ENCODE measurements at places on chromosomes 2 and 18.
A peak's percentile ranks its signal among the peaks of the same experiment; 100 is the strongest.

GRCh38 chr18:13522256-13522655 is 204.1 kb downstream of the FAM210A start:
- no peak for DNase-seq

DNA sequence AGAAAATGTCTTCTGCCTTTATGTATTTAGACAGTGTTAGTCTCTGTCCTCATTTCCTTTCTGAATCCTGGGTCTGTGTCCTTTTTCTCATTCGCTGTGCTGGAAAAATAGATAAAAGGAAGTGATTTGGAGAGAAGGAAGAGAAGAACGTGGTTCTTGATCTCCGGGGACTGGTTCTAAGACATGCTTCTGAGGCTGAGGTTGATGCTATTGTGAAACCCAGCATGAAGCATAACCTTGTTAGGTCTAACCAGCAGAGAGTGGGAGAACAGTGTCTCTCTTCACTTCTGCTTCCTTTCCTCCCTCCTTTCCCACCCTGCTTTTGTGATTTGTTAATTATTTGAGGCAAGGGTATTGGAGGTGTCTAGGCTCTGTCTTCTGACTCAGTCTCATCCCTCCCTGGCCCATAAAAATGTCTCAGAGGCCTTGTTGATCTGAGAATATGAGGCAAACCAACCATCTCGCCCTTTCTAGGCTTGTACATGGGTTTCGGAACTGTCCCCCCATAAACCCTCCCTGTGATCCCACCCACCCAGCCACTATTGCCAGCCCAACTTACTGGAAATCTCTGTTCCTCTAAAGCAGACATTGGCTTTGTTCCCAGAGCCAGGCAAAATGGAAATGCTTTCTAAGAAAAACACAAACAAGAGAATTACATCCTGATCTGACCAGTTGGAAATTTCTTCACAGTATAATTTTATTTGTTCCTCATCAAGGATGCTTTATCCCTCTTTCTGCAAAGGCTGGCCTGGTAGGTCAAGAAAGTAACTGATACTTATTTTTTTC is 360.6 kb upstream of the TNP1 start:
- no peak for DNase-seq

GRCh38 chr2:230919681-230920080 is 5.4 kb downstream of the GPR55 start:
- DNase-seq, result no peak

- DNase-seq, result no peak
Observed at GRCh38 chr2:164933671-164934189, 21.6 kb downstream of the SLC38A11 start.

- no peak for DNase-seq
Observed at GRCh38 chr18:23776306-23776705, 87.1 kb downstream of the LAMA3 start.

- DNase-seq, result no peak
Observed at GRCh38 chr2:191150230-191150599, 579 bp downstream of the STAT4 start.

GRCh38 chr2:196891136-196891535 is 35.4 kb downstream of the PGAP1 start:
- no peak for DNase-seq

- no peak for DNase-seq
Observed at GRCh38 chr2:21175895-21176646, 52.3 kb downstream of the TDRD15 start.

- DNase-seq, result no peak
Observed at GRCh38 chr2:104768694-104769093, 85.2 kb upstream of the POU3F3 start.

DNA sequence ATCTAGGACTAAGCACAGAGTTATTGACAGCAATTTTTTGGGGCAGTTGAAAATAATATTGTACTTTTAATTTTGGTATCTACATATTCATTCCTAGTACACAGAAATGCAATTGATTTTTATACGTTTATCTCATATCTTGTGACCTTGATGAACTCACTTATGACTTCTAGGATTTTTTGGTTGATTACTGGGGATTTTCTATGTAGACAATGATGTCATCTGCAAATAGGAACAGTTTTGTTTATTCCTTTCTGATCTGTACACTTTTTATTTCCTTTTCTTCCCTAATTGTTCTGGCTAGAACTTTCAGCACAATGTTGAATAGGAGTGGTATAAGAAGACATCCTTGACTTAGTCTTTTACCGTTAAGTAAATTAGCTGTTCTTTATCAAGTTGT is 143.5 kb upstream of the PGAP1 start:
- DNase-seq, result no peak

GRCh38 chr2:150129921-150130575 is 357.4 kb downstream of the RND3 start:
- DNase-seq, result no peak

GRCh38 chr18:37567994-37568359 is 2.4 kb upstream of the CELF4 start:
- no peak for DNase-seq

- DNase-seq, result no peak
Observed at GRCh38 chr2:162253435-162253834, 10.2 kb upstream of the FAP start.

DNA sequence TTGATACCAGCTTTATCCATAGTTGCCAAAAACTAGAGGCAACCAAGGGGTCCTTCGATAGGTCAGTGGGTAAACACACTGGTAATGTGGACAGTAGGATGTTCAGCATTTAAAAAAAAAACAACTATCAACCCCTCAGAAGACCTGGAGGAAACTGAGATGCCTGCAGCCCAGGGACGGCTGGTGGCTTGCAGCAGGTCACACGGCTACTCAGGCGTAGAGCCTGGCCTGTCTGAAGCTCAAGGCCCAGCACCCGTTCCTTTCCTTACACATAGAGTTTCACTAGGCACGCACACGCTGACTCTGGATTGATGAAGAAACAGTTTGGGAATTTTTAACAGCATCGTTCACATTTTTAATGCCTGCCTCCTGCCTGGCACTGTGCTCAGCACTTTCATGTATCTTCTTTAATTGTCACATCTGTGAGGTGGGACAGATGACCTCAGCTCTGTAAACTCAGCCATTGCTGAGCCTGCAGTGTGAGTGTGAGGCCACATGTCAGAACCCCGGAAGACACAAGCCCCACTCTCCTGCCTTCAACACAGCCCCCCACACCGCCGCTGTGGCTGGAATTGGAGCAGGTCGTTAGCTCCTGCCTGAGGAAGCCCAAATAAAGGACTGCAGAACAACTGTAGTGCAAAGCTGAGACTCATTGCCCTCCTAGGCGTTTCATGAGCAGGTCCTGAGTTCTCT is 40.7 kb downstream of the TRAPPC12 start:
- DNase-seq, result no peak

GRCh38 chr2:72191441-72191840 is 43.8 kb upstream of the CYP26B1 start:
- DNase-seq, result no peak

- DNase-seq, result no peak
Observed at GRCh38 chr2:217960351-217960750, 42.4 kb downstream of the TNS1 start.

DNA sequence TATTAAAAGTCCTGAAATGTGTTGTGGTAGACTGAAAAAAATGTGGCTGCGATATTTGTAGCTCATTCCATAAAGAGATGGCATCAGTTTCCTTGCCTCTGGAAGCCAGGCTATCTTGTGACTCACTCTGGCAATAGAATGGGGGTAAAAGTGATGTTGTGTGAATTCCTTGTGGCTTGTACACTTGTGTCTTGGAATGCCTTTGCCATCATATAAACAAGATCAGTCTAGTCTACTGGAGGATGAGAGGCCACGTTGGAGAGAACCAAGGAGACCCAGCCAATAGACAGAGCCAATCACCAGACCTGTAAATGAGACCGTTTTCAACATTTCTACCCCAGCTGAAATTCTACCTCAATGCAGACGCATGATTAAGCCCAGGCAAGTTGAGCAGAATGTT is 254.1 kb downstream of the TRIB2 start:
- DNase-seq, result no peak

GRCh38 chr2:68645523-68645922 is 2.1 kb downstream of the PROKR1 start:
- no peak for DNase-seq

DNA sequence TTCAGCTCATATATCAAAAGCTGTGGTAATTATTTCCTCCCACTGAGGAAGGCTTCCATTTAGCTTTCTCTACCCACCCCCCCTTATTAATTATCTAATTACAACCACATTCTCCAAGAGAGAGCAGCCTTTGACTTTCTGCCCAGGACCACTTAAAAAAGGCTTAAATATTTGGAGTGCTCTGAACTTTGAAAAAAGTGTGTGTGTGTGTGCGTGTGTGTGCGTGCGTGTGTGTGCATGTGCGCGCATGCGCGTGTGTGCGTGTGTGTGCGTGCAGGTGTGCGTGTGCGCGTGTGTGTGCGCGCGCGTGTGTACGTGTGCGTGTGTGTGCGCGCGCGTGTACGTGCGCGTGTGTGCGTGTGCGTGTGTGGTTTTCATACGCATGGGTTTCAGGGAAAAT is 57.8 kb downstream of the TWIST2 start:
- DNase-seq, result no peak

DNA sequence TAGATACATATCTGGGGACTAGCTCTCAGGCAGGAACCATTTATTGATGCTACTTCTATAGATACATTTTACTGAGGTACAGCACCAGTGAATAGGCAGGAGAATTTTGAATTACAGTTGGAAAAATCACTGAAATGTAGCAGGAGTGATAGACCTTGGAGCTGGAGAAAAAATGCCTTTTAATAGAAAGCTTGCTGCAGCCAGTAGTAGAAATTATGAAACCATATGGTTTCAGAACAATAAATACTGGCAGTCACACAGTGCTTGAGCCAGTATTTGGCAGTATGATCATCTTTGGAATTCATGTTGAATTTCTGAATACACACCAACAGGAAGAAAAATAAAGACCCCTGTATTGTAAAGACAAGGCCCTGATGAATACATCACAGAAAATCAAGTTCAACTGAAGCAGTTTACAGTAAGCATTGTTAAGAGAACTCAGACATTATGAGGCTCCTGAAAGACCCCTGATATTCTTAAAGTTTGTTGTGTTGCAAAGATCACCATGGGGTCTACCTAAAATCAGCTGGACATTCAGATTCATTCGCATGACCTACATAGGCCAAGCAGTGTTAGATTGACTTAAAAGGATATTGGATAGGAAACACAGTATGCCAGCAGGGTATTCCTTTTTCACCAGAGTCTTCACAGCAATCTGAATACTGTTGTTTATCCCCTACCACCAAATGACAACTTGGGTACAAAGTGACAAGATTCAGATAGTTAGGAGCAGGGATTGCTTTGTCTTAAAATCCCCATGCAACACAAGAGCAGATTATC is 139.0 kb downstream of the EHBP1 start:
- DNase-seq, result no peak

GRCh38 chr2:119261493-119262225 is 38.0 kb downstream of the STEAP3 start:
- no peak for DNase-seq

DNA sequence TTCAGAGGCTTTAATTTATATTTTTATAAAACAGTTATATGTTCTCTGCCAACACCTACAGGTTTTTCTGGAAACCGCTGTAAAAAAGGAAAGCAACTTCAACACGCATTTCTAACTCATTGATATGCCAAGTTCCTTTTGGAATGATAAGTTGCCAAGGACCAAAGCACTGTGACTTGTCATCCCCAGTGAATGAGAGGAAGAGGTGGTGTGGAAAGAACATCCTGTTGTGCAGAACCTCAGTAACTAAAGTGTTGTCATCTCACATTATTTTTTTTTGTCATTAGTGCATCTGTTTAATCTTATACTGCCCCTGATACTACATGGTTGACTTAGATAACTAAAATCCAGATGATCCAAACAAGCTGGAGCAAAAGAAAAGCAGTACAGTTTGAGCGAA is 96.0 kb upstream of the NEUROD1 start:
- no peak for DNase-seq

GRCh38 chr2:126804347-126804746 is 94.3 kb upstream of the TEX51 start:
- DNase-seq, result no peak

DNA sequence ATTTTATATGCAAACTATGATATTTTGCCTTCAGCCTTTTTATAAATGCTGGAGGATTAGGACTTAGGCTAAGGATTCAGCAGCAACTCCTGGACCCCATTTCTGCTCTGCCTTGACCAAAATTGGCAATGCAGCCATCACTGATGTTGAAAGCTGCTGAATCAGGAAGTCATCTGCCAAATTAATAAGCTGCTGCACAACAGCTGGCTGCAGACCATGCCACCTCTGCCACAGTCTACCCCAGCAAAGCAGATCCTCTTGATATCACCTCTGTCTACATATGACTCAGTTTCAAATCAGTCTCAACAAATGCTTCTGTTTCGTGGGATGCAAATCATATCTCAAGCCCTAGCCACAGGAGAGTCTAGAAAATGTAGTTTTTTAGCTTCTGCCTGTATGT is 7.1 kb upstream of the SOS1 start:
- no peak for DNase-seq

DNA sequence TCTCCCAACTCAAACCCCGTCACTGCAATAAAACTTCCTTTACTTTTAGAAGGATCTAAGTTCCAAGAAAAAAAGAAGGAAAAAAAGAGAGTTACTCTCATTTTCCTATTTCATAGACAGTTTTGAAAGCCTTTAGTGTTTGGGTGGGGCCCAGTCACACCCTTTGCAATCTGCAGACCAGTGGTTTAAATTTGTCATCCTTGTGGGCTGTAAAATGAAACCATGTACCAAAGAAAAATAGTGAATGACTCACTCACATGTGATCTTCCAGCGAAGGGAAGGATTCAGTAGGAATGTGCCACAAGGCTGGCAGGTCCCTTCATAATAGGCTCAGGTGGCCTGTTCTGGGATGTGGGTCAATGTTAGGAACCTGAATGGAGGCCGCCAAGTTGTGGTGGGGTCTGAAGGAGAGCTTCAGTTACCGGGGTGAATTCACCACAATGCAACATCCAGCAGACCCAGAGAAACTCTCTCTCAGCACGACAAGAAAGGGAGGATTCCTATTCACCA is 28.3 kb downstream of the ANXA4 start:
- peak; percentile 6 for DNase-seq

GRCh38 chr2:235861383-235861782 is 306.8 kb downstream of the GBX2 start:
- DNase-seq, result no peak

- no peak for DNase-seq
Observed at GRCh38 chr2:43837831-43838559, 644 bp downstream of the ABCG5 start.

- DNase-seq, result no peak
Observed at GRCh38 chr2:240387669-240388358, 47.6 kb upstream of the GPC1 start.

GRCh38 chr2:231642631-231643494 is 50.2 kb downstream of the TEX44 start:
- DNase-seq, result peak; percentile 42

- DNase-seq, result no peak
Observed at GRCh38 chr2:144566448-144566847, 46.5 kb upstream of the ZEB2 start.

DNA sequence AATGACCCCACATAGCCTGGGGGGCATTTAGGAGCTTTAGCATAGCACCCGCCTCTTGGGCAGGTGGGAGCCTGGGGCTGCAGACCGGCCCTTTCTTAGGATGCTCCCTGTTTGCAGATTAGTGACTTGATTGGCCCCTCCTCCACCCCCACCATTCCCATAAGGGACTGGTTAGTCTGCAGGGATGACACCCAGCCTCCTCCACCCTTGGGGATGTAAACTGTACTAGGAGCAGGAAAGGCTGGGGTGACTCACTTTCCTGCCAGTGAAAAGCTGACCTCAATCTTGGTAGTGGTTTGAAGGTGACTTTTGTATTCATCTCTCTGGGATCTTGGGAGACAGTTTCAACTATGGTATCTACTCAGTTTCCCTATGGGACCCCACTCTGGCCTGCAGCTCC is 24.2 kb downstream of the CTIF start:
- no peak for DNase-seq

GRCh38 chr2:210460322-210461227 is 16.0 kb downstream of the LANCL1 start:
- DNase-seq, result no peak
